ENCODE measurements at places on chromosomes 6 and 20.

GRCh38 chr20:57808264-57809070, 98.7 kb upstream of the PMEPA1 start:
- no peak for DNase-seq

DNA sequence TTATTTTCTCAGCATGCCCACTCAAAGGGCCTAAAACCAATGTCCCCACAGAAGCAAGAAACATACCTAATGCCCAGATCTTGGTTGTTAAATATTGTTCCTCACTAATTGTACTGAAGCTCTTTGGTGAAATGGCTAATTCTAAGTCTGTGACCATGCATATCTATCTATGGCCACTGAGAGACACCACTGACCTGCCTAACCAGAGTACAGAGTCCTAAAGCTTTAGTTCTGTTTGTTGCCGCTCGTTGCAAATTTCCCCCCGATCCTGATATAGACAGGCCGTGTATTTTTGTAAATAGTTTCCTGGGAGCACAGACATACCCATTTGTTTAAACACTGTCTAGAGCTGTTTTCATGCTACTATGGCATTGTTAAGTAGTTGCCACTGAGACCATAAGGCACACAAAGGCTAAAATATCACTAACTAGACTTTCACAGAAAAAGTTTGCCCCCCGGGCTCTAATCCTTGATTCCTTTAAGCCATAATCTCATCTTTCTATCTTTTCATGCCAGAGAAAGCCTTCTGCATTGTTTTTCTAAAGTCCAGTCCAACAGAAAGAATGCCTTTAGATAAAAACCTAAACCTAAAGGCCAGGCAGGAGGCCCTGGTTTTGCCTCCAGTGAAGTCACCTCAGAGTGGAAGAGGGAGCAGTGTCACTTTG, 48.7 kb downstream of the DNAAF9 start:
- no peak for DNase-seq

GRCh38 chr20:43778375-43778774, 51.6 kb upstream of the GTSF1L start:
- DNase-seq = no peak

DNA sequence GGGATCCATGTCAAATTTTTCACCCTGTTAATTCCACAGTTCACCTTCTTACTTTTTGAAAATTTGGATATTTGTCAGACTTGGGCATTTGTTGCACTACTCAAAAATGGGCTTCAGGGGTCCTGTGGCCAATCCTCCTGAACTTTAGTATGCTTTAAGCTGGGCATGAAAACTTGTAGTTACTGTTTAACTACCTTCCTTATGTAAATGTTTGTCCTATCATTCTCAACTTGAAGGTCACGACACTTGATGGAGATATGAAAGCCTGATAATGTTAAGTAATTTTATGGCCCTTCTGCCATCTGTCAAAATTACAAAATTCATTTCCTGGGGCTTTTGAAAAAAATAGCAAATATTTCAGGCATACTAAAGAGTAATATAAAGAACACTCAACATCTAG, 4.2 kb upstream of the ZNF311 start:
- no peak for DNase-seq

GRCh38 chr6:156451088-156451487, 326.1 kb upstream of the ARID1B start:
- DNase-seq = no peak

- DNase-seq = no peak
These were observed 59.3 kb downstream of the TBC1D7 start for GRCh38 chr6:13268913-13269518.

DNA sequence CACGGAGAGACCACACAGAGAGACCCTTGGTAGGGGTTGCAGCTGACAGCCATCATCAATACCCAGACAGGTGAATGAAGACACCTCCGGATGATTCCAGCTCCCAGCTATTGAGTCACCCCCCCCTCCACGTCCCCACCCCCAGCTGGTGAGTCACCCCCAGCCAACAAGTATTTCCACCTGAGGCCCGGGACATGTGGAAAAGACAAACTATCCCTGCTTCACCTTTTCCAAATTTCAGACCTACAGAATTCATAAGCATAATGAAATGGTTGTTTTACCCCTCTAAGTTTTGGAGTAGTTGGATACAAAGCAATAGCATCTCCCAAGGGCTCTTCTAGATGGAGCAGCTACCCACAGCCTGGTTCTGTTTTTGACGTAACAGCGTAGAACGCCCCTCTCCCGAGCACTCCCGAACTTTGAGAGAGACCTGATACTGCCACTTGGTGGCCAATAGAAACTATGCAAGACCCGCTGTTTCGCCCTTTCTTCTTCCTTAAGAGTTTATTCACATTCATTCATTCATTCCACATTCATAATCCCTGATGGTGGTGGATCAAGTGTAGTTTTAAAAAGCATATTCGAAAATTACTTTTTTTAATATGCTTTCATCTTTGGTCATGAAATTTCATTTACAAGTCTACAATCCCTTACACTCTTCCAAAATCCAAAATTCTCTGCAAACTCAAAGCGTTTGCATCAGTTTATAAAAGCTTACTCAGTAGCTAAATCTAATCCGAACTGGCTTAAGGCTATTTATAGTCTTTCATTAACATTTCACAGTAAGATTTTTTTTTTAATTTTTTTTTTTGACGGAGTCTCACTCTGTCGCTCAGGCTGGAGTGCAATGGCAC, 15.1 kb upstream of the PPP1R16B start:
- no peak for DNase-seq

GRCh38 chr6:139736325-139736906, 362.0 kb upstream of the CITED2 start:
- DNase-seq = no peak

DNA sequence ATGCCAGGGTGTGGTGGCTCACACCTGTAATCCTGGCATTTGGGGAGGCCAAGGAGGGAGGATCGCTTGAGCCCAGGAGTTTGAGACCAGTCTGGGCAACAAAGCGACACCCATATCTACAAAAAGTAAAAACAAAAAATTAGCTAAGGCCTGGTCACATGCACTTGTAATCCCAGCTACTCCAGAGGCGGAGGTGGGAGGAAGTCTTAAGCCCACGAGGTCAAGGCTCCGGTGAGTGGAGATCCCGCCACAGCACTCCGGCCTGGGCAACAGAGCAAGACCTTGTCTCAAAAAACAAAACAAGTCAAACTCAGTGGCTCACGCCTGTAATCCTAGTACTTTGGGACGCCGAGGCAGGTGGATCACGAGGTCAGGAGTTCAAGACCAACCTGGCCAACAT, 35.6 kb downstream of the SRSF3 start:
- no peak for DNase-seq

- no peak for DNase-seq
These were observed 18.4 kb upstream of the PTPRK start for GRCh38 chr6:128538763-128539162.

DNA sequence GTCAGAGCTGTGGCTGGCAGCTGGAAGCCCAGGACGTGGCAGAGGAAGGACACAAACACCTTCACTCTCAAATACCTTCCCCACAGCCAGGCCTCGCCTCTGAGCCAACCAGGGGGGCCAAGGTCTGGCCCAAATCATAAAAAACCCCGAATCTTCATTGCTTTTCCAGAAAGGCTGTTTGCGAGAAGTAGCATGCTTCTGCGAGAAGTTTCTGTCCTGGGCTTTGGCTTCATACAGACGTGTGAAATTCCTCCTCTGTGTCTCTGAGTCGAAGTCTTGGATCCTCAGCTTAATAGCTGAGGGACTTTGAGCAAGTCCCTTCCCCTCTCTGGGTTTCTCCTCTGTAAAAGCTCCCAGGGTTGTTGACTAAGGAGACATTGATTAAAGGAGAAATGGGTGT, 63.0 kb downstream of the CHMP4B start:
- no peak for DNase-seq

DNA sequence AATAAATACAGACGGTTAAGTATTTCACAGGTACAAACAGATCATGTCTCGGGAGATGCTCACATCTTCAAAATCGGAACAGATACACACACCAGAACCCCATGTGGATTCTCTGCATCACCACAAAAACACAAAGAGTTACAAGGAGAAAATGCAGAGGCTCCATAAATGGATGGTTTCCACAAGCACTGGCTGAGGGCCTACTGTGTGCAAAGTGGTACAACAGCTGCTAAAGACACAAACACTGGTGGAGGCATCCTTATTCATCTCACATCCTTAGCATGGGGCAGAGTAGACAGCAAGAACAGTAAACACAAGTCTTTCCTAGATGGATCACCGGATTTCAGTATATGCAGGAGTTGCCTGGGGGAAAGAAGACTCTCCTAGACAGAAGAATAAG, 88.8 kb downstream of the DTNBP1 start:
- no peak for DNase-seq

- DNase-seq = no peak
These were observed 75.8 kb upstream of the AFDN start for GRCh38 chr6:167750956-167751358.

GRCh38 chr6:55825402-55826051, 49.9 kb downstream of the BMP5 start:
- DNase-seq = no peak

GRCh38 chr6:11552442-11552841, 14.9 kb downstream of the TMEM170B start:
- no peak for DNase-seq

DNA sequence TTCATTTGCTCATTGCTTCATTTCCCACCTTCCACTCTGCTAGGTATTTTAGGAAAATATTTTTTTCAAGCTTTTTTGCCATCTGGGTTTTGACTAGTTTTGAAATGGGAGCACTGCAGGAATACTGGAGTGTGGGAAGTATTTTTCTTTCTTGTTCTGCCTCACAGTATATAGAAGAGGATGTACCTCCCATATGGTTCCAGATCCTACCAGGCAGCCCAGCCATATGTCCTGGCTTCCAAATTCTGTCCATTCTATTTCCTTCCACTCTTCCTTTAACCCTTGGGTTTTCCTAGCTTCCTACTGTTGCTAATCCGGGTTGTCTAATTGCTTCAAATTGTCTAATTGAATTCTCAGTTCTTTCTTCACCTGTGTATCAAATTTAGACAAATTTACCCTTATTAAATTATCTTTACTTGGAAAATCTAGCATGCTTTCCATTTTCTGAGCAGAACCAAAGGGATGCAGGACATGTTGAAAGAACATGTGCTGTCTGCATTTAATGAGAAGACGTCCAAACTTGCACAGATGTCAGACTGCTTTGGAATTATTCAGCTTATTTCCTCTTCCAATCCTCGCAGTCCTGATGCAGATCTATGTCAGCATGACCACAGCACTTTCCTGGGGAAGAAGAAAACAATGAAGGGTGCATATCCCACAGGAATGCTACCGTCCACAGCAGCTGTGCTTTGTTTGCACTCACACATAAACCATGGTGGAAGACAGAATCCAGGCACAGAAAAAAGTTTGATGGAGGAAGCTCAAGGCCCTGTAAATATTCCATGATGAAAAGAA, 1273.9 kb upstream of the MAP3K7 start:
- no peak for DNase-seq

DNA sequence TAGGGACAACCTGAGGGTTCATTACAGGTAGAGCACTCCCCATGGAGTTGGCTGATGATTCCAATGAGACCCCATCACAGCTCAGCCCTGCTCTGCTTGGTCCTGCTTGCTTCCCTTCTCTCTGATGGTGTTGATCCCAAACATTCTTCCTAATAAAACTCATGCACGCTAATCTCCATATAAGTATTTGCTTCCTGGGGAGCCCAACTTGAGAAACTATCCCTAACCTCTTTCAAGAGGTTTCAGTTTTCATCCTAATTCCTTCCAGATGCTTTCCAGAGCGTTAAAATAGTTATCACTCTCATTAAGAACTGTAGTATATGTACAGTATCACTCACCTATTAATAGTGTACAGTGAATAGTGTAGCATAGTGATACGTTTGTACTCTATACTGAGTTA, 68.1 kb downstream of the EPHA7 start:
- no peak for DNase-seq

GRCh38 chr20:53873230-53873604, 197.2 kb downstream of the BCAS1 start:
- DNase-seq = no peak

GRCh38 chr20:44074252-44075151, 112.5 kb downstream of the JPH2 start:
- peak; percentile 72 for DNase-seq

DNA sequence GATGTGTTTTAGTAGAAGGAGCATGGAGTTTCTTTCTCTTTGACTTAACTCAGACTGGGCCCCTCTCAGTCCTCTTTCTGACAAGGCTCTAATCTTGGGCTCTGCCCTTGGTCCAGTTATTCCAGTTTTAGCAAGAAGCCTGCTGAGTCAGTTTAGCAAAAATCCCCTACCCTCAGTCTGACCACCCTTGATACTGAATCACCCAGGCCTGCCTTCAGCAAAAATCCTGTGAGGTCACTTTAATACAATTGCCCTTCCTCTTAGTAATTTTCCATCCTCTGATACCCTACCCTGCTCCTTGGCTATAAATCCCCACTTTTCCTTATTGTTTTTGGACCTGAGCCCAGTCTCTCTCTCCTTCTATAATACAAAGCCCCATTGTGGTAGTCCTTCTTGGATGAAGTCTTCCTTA, 326.7 kb upstream of the NOX3 start:
- peak; percentile 35 for DNase-seq

DNA sequence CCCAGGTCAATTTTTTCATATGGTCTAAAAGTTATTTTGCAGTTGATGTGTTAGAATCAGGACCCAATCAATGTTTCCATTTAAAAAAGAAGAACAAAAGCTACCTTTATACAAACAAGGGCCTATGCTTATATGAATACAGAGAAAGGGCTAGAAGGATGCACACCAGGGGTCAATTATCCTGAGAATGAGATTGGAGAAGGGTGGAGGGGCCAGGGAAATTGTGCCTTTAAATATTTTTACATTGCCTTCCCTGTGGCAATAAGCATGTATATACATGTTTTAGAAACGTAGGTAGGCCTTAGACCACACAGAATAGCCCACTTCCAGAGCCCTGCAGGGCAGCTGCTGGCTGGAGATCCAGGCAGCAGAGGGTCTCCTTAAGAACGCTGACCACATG, 12.7 kb downstream of the EXOC2 start:
- no peak for DNase-seq

- DNase-seq = no peak
These were observed 82.8 kb downstream of the HMGCLL1 start for GRCh38 chr6:55496201-55496600.

- DNase-seq = no peak
These were observed 427.5 kb downstream of the PHF3 start for GRCh38 chr6:64062960-64063683.

DNA sequence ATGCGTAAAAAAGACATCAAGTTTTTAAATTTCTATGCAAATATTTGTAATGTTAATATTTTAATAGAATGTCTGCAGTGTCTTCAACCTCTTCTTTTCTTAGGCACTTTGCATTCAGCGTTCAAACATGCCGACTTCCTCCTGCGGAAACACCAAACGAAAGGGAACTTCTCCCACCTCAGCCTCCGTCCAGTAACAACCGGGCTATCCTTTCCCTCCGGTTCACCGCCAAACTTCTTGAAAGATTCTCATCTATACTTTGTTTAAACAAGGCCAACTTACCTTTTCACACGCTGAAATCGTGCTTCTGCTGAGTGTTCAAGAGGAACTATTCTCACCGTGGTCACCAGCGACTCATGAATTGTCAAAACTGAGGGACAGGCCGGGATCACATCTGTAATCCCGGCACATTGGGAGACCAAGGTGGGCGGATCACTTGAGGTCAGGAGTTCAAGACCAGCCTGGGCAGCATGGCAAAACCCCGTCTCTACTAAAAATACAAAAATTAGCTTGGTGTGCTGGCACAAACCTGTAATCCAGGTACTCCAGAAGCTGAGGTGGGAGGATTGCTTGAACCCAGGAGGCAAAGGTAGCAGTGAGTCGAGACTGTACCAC, 44.8 kb downstream of the GJA1 start:
- DNase-seq = no peak

- no peak for DNase-seq
These were observed 60.2 kb downstream of the CHMP4B start for GRCh38 chr20:33871362-33871761.

GRCh38 chr6:129667034-129667433, 42.9 kb downstream of the ARHGAP18 start:
- DNase-seq = no peak
